Hematopoietic multipotent progenitor cell treated with erythropoietin and hydrocortisone succinate and interleukin-3 and kit ligand, for 17 days (in vitro differentiated cells): ENCODE measurements at places on chromosomes 3 and 15.

- DNase-seq: no peak
These were observed 132.8 kb upstream of the ICE2 start for GRCh38 chr15:60611592-60612346.

- no peak for DNase-seq
These were observed 775.4 kb downstream of the NTRK3 start for GRCh38 chr15:87481126-87481525.

DNA sequence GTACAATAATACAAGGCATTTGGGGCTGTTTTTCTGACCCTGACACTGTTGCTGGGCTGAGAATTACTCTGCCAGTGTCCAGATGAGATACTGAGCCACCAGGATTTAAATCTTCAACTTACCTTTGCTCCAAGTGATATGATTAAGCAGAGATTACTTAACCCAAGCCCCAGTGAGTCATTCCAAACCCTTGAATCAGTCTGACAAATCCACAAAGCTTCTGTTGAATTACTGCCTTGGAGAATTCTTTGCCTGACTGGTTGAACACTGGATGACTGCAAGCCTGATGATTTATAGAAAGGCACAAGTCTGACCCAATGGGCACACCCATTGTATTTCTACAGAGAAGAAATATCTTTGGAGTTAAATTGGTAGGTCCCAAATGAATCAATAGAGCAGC is 88.2 kb upstream of the TSC22D2 start:
- DNase-seq: no peak

GRCh38 chr3:194443901-194444300 is 42.9 kb downstream of the ATP13A3 start:
- DNase-seq: no peak

DNA sequence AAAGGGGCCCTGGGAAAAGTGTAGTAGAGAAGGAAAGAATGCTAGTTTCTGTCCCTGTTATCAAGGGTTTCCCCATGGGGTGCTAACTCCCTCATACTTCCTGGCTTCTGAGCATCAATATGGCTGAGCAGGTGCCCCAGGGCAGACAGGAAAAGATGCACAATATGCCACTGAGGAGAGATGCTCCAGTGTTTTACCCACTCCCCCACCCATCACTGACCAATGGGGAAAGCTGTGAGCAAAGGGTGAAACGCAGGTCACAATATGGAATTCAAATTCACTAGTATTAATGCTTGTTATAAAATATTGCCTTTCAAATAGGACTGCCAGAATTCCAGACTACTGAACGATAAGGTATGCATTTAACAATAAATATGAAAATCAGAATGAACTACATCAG is 187.5 kb upstream of the CTNNB1 start:
- no peak for DNase-seq

DNA sequence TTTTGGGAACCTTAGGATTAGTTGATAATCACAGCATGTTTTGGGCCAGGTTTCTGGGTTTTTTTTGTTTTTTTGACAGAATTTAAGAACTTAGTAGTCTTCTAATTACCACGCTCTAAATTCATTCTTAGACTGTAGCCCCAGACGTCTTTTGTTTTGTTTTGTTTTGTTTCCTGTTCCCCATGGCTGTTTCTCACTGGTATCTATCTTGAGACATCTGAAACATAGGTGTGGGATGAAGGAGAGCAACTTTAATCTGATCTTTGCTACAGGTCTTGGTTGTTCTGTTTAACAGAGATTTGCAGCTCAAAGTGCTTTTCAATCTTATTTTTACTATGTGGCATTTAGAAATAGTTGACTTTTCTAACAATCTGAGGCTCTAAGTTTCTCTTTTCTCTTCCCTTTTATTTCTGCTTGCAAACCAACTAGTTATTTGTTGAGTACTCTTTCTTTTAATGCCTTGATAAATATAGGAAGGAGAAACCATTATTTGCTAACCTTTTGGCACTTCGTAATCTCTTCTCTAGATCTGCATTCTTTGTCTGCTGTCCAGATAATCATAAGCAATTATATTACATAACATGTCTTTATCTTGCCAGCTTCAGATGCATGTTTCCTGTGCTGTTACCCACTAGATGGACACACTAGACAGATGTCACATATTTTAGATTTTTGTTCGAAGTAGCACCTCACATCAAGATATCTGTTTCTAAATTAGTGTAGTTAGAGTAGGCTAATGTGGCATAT is 40.9 kb downstream of the FBXL2 start:
- DNase-seq: no peak

- no peak for DNase-seq
These were observed 123.8 kb upstream of the PHLDB2 start for GRCh38 chr3:111735243-111735758.

DNA sequence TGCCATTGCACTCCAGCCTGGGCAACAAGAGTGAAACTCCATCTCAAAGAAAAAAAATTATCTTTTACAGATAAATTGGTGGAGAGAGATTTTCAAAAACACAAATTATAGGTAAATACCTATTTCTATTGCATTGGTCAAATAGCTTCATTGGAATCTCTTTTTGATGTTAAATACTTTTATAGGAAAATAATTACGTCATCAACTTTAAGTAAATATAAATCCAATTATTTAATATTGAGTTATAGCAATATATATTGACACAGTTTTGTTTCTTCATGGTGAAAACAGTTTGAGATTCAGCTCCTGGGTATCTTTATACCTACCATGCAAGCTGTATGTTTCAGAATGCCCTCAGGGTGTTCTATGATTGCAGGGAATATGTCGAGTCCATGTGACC is 172.1 kb downstream of the TP63 start:
- DNase-seq: no peak

DNA sequence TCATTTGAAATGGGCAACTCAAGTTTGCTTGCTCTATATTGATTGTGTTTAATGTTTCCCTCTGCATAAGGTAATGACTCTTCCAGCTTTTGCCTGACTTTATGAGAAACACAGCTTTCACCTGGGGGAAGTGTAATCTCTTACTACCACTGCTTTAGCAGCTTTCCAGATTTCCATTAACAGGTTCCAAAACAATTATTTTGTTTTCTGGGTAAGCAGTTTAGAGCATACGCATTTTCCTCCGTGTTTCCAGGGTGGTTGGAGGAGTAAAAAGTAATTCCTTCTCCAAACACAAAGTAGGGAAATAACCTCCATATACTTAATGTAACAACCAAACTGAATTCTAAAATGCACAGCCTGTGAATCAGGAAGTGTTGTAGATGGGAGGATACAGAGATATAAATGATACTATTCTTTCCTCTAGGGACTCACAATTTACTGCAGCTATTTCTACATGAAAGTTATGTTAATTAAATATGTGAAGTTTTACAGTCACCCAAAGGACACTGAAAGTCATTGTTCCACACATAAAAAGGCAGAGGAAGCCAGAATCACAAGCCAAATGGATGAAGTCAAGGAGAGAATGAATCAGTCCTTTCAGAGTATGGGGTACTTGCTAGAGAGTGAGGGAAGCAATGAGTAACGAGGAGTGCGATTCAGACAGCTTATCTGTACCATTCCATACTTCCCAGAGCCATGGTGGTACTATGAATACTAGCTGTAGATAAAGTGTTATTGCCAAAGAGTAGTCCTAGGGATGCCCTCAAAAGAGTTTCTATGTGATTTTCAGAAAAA is 16.6 kb downstream of the ST3GAL6 start:
- no peak for DNase-seq

DNA sequence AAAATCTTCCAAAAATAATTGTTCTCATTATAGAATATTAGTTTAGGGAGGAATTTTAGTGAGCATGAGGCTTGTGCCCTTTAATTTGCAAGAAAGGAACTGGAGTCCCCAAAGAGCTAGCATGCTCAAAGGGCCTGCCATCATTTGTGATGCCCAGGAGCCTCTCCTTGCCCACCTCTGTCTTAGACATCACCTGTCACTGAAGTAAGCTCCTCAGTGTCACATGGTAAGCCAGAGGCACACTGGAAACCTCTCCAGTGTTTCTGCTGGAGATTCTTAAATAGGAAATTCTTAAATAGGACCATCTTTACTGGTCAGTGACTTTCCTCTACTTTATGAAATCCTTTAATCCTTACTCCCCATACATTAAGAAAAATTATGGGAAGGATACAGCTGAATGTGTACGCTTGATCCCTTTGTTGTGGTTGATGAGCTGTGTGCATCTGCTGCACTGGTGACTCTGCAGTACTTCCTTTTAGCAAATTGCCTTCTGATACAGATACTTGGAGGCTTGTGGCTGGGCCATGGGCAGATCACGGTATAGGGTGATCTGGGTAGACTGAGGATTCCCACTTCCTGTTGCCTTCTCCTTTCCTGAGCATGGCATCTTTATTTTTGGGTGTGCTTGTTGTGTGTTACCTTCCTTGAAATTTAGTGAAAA is 197.4 kb downstream of the KLHL25 start:
- DNase-seq: no peak

GRCh38 chr15:34716111-34716510 is 38.7 kb downstream of the GJD2 start:
- no peak for DNase-seq

GRCh38 chr3:102135316-102135715 is 286.0 kb downstream of the NFKBIZ start:
- no peak for DNase-seq

DNA sequence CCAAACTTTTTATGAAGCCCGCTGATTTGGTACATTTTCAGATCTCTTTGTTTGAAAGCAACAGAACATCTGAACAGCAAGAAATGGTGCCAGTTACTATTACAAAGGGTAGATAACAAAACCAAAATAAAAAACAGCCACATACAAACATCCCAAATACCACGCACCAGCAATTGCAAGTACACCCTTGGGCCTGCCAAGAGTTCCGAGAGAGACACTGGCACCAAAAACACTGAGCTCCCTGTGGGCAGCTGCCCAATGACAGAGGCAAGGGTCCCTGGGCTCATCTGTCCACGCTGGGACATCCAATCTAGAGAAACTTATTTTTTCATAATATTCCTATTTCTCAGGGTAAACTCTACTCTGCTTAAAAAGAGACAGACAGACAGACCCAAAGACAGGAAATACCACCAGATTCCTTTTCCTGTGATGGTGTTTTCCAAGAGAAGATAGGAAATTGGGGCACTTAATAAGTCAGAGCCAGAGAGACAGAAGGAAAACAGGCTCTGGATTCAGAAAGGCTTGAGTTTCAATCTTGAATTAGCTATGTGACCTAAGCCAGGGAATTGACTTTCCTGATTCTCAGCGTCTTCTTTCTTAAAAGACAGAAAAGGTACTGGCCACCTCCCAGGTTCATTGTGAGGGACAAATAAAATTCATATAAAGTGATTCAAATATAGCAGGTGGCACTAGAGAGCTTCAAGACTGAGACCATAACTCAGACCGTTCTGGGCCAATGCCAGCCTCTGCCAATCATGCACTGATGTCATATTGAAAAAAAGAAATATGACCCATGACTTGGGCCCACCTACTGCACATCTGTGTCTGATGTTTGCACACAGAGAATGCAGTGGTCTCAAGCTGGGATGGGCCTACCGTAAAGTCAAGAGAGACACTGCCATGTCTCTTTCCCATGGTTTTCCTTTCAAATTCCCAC is 61.3 kb downstream of the FOXP1 start:
- DNase-seq: peak; percentile 41

- no peak for DNase-seq
These were observed 4.2 kb downstream of the PLCL2 start for GRCh38 chr3:16888785-16889607.

DNA sequence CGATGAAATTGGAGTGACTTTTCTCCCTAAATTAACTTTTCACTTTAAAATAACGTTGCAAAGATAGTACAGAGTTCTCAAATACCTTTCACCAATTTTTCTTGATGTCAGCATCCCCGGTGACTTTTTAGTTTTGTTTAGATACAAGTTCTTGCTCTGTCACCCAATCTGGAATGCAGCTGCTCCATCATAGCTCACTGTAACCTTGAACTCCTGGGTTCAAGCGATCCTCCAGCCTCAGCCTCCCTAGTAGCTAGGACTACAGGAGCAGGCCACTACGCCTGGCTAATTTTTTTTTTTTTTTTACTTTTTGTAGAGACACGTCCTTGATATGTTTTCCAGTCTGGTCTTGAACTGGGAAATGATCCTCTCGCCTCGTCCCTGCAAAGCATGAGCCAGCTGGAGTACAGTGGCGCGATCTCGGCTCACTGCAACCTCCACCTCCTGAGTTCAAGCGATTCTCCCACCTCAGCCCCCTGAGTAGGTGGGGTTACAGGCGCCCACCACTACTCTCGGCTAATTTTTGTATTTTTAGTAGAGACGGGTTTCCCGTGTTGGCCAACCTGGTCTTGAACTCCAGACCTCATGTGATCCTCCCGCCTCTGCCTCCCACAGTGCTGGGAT is 747 bp downstream of the NSUN3 start:
- peak; percentile 77 for DNase-seq

GRCh38 chr3:141402476-141403171 is 34.3 kb downstream of the ZBTB38 start:
- DNase-seq: peak; percentile 14

DNA sequence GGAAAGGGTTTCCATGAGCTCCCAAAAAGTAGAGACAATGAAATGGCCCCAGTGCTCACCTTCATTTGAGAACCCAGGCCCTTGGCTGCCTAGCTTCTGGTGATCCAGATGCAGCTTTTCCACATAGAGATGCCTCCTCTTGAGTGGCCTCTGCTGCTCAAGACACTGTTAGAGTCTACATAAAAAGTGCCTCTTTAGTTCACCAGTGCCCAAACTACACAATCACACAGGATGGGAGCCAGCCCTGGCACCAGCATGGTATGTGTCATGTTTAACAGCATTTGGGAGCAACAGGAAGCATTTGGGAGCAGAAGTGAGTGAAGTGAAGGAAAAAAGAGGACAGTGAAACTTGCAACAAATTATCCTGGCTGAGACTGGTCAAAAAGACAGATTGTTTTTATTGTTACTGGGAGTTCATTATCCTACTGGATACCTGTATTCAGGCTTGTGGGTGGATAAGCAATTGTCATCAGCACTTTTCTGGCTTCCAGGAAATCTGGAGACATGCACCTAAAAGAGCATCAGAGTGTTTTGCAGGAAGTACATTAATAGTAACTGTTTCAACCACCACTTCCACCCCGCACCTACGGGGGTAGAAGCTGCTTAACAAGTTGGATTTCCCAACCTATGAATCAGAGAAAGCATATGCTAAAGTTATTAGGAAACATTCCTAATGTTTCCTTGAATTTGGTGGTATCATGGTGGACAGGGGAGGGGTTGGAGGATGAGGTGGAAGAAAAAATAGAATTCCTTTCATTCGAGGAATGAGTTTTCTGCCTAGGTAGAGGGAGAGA is 416.2 kb downstream of the IGSF11 start:
- no peak for DNase-seq

DNA sequence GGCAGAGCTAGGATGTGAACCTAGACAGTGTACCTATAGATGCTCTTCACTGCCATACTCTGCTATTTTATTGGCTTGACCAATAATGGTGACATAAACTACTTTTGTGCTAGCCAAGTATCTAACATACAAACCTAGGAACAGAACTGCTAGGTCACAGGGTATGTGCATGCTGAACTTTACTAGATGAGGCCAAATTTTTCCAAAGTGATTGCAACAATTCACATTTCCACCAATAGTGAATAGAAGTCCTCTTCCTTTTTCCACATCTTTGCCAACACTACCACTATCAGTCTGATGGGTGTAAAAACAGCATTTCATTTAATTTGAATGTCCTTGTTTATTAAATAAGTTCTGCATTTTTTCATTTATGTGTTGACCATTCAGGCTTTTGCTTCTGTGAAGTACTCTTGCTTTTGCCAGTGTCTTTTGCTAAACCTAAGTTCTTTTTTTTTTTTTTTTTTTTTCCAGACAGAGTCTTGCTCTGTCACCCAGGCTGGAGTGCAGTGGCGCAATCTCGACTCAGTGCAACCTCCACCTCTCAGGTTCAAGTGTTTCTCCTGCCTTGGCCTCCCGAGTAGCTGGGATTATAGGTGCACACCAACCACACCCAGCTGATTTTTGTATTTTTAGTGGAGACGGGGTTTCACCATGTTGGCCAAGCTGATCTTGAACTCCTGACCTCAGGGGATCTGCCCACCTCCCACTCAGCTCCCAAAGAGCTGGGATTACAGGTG is 54.1 kb downstream of the DCAF1 start:
- no peak for DNase-seq
